ENCODE measurements at places on chromosomes 3 and 15. TPM values are rescaled to one million over a fixed set of nuclear protein-coding genes. Genes with fewer than 3 reads are reported as not detected.

DNA sequence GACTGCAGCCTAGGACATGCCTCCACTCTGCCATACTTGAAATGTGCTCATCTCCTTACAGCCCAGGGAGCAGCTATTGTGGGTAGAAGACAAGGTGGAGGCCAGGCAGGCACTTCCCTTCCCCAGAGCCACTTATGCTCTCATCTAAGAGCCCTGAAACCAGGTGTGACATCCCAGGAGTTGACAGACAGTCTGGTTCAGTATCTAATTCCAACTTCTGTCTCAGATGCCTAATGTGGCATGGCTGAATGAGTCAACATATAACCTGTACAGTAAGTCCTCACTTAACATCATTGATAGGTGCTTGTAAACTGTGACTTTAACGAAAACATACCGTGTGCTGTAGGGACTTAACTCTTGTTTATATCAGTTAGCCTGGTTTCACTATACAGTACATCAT is 1.2 kb upstream of the CAPN3 start:
- DNase-seq, result no peak

GRCh38 chr3:141405591-141405990 is 37.3 kb downstream of the ZBTB38 start:
- DNase-seq, result no peak

DNA sequence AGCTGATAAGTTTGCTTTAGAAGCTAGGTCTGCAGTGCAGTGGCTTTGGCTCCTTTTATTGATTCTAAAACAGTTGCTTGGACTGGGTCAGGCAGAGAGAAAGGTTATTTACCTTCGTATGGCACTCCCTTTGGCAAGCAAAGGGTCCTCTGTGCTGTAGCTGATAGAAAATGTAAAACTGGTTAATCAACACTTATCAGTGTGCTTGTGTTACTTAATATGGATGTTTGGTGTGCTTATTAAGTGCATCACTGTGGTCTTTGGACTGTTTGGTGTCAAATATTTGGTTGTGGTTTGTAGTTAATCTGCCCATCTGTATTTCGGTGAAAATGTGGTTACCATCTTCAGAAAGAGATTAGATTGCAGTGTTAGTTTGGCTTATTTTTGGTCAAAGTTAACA is 16.0 kb downstream of the UBE2E2 start:
- DNase-seq, result no peak

The CHL1 gene
- total RNA-seq, result 25.8 TPM

The GUCA1C gene
- not detected for total RNA-seq

DNA sequence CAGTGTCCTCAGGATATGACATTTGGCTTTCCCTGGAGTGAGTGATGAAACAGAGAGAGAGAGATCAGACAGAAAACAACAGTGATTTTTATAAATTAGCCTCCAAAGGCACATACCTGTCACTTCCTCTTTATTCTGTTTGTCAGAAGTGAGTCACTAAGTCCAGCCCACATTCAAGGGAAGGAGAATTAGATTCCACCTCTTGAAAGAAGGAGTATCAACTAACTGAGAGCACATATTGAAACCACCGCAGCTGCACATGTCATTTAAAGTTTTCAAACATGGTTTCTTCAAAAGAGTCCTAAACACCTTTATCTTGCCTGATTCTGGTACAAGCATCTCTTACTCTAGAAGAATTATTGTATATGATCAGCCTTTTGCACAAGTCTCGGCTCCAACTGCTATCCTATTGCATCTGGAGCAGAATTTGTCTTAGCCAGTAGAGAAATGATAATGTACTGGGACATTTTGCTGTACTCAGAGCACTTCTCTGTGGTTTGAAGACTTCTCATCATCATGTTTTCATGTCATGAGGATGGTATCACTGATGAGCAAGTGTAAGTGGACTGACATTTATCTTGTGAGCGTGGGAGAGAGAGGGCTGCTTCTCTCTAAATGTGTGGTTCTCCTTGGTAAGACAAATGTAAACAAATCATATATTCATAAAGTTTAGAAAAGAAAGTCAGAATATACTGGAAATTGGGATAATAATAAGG is 338.9 kb upstream of the CFAP20DC start:
- DNase-seq, result no peak

DNA sequence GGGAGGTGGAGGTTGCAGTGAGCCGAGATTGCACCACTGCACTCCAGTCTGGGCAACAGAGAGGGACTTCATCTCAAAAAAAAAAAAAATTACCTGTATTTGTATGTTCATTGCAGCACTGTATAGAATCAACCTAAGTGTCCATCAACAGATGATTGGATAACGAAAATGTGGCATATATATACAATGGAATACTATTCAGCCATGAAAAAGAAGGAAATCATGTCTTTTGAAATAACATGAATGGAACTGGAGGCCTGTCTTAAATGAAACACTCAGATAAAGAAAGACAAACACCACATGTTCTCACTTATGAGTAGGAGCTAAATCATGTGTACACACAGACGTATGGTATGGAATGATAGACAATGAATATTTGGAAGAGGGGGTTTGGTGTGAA is 59.4 kb upstream of the MEF2A start:
- no peak for DNase-seq

DNA sequence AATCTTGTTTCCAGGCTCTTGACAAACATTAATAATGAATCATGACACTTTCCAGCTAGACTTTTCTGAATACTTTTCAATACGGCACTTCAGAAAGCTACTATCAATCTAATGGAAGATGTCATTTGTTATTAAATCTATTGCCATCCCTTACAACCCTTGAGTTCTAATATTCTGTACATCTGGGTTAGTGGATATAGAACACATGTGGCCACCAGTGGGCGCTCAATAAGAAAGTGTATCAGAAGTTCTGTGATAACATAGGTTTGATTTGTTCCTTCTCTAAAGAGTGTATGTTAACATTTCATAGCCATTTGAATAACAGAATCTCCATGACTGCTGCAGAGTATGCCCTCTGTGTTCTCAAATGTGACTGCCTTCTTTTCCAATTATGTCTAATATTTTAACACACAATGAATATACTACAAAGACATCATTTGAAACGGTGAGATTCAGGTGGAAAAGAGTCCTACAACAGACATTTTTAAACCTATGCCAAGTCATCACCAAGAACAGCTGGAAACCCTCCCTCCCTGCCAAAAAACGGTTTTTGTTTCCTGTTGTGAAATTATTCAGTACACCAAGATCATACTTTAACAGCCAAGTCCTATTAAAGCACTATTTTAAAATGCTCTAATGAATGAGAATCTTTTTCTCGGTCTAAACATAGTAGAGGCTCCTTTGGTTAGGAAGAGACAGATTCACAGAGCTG is 22.2 kb downstream of the ALDH1A2 start:
- no peak for DNase-seq

DNA sequence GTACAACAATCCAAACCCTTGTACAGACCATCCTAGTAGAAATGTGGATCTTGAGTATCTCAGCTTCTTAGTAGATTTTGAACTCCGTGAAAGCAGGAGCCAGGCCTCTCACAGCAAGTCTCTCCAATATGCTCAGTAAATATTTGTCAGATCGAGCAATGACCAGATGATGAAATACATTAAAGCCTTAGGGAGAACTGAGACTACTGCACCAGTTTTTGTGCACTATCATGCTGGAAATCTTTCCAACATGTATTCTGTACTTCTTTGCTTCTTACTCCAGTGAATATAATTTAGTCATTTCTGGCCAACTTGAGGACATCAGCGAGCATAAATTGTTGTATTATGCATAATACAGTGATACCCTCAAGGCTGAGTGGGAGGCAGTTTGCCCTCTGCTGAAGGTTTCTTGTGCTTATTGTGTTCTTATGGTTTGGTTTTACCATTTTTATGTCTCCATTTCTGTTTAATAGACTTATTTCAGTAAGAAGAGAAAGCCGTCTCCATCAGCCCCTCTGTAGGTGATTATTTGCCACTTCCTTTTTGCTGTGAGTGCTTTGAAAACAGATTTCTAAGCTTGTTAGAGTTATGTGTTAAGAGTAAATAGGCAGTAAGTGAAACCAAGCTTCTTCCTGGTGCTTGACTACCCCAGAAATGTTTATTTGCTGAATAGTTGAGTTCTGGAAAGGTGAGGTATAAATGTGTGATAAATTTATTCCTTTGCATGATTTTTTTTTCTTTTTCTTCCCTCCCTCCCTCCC is 147.1 kb downstream of the PGPEP1L start:
- no peak for DNase-seq

DNA sequence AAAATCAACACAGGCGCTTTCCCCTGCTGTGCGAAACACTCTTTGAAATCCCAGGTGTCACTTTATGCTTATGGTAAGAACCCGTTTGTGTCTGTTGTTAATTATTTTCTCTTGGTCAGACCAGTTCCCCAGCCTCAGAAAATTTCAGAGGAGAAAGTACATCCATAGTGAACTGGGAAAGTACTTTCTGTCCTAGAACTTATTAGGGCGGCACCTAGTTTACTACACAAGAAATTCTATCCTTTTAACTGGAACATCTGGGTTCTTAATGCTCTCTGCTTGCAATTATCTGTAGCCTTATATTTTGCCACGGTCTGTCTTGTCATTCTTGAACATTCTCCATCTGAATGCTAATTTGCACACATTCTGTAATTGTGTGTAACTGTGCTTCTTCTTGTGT is 215.0 kb downstream of the PTPRG start:
- DNase-seq, result no peak

DNA sequence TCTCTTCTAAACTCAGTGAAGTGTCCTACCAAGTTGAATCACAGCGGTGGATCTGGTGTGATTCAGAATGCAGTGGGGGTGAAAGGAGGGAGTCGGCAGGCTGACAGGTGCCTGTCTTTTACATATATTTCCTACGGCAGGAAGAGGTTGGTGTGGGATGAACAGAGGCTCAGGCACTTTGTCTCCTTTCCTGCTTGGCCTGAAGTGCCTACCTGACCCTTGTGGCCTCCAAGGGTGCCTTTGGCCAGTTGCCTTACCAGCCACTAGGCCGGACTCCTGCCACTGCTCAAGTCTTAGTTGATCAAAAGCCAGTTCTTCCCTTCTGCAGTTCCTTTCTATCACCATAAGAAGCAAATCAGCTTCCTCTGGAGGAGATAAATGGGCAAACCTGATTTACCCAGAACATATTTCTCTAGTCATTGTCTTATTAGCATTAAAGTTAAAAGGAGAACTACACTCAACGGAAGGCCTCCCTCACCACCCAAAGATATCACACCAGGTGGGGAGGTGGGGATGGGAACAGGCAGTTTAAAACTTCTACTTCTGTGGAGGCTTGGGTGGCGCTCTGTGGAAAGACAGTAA is 52.1 kb downstream of the CRTC3 start:
- DNase-seq, result no peak

GRCh38 chr3:143203848-143204247 is 84.3 kb downstream of the CHST2 start:
- DNase-seq, result no peak

The RETNLB gene
- total RNA-seq, result not detected

The CHRM5 gene
- total RNA-seq, result not detected

- DNase-seq, result no peak
Measured at GRCh38 chr3:71752831-71753700, 589 bp upstream of the GPR27 start.

DNA sequence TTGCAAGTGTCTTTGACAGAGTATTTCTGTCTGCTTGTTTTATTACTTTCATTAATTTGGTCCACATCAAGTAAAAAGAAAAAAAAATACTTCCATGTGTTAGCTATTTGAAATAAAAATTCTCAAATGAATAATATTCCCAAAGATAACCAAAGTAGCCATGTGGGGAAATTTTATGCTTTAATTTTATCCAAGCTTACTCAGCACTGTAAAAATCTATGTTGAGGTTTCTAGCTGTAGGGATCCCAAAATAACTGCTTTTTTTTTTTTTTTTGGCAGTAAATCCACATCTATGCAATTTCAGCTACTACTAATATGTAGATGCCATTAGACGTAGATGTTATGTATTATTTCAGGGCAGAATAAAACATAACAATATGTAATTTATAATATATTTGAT is 35.4 kb upstream of the CNTN6 start:
- DNase-seq, result no peak

All from vagina (tissue), 2 donors.